NCI-H1105 (cell line): ENCODE measurements at places on chromosomes 1 and 21.

- DNase-seq = no peak
Observed at GRCh38 chr1:116228511-116228910, 117.3 kb downstream of the MAB21L3 start.

DNA sequence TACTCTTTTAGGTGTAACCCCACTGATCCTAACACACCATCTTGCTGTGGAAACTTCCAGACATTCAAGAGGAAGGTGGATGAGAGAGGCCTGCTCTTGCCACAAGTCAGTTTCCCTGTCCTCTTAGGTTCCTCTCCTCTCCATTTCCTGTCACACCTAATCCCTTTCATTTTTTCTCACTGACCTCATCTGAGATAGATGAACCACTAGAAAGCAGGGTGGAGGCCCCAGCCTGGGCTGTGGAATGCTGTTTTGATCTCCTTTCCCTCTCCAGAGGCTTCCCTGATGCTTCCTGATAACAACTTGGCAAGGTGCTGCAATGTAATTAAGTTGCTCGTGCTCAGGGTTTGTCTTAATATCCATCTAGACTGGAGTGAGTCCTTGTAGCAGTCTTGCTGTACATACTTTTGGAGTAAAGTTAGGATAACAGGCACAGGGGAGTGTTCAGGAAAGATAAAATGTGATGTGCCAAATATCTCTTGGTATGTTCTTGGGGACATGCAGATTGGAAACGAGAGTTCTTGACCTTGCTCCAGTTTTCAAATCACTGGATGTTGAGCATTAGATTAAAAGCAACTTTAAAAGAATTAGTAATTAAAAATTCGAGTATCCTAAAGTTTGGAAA lies 11.2 kb downstream of the LRRC42 start:
- DNase-seq = no peak

- no peak for DNase-seq
Observed at GRCh38 chr1:241637046-241637590, 3.1 kb downstream of the CHML start.

GRCh38 chr1:21893046-21893805 lies 43.9 kb downstream of the HSPG2 start:
- no peak for DNase-seq

- DNase-seq = no peak
Observed at GRCh38 chr21:24424776-24425175, 1182.5 kb downstream of the MRPL39 start.

- no peak for DNase-seq
Observed at GRCh38 chr1:184425449-184426277, 38.8 kb downstream of the C1orf21 start.

- DNase-seq = peak; percentile 35
Observed at GRCh38 chr1:54052431-54052933, 522 bp downstream of the TMEM59 start.

- DNase-seq = no peak
Observed at GRCh38 chr21:45228656-45229240, 58.9 kb downstream of the POFUT2 start.

DNA sequence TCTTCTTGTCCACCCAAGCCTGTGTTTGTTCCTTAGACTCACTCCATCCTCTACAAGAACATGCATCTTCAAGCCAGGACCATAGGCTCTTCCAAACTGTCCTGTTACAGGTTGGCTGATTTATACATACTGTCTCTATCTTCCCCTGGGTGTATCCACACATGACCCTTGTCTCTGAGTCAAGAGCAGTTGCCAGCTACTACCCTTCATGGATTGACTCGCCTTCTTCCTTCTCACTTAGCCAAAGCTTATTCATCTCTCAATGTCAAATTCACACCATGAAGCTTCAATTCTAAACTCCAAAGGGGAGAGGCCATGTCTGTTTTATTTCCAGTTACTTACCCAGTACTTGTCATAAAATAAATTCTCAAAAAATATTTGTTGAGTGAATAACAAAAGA lies 64.1 kb upstream of the CACHD1 start:
- DNase-seq = no peak

DNA sequence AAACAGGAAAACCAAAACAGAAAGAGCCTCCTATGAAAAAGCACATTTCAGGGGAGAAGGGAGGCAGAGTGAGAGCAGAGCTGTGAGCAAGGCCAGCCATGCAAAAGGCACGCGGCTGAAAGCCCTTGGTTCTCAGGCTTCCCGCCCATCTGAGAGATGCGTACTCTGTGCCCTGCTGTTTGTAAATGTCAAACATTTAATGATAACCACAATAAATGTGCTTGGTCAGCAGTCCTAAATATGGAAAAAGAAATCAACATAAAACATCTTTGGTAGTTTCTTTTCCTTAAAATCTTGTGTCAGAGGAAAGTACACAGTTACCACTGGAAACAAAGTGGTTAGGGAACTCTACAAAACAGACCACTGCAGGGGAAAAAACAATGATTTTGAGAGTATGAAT lies 283.1 kb downstream of the DSCAM start:
- no peak for DNase-seq

GRCh38 chr1:230568008-230568407 lies 74.3 kb upstream of the COG2 start:
- no peak for DNase-seq

GRCh38 chr1:9784508-9785133 lies 39.1 kb downstream of the CLSTN1 start:
- peak; percentile 48 for DNase-seq

DNA sequence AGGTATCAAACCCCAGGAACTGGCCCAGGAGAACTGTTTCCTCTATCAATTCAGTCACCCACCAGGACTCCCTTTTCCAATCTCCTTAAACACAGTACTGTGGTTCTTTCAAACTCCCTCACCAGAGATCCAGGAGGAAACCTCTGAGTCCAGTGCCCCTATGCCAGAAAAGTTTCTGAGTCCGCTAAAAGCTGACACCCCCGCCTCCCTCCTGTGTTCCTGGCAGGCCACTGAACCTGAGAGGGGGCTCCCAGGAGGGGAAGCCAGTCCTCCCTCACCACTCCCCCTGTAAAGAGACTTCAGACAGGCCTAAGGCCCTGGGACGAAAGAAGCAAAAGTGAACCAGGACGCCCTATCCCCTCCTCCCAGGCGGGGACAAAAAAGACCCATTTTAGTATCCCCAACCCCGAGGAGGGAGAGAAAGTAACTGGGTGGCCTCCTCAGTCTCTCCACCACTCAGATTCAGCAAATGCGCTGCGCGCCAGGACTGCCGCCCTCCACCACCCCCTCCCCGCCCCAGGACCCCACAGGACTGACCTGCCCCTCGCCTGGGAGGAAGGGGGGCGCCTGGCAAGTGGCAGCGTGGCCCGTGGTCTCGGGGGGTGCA lies 624 bp downstream of the SLC41A1 start:
- no peak for DNase-seq

DNA sequence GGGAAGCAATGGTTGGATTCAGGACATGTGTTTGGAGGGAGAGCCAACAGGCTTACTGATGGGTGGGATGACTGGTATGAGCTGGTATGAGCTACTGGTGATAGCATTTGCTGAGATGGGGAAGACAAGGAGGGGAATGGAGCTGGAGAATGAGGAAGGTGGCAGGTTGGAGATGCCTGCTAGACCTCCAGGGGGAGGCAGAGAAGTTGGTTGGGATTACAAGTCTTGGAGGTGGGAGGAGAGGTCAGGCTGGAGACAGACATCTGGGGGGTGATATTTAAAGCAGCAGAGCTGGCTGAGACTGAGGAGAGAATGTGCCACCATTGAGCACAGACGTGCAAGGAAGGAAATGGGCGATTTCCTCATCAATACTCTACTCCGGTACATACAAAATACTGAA lies 31.8 kb upstream of the ENO1 start:
- no peak for DNase-seq

DNA sequence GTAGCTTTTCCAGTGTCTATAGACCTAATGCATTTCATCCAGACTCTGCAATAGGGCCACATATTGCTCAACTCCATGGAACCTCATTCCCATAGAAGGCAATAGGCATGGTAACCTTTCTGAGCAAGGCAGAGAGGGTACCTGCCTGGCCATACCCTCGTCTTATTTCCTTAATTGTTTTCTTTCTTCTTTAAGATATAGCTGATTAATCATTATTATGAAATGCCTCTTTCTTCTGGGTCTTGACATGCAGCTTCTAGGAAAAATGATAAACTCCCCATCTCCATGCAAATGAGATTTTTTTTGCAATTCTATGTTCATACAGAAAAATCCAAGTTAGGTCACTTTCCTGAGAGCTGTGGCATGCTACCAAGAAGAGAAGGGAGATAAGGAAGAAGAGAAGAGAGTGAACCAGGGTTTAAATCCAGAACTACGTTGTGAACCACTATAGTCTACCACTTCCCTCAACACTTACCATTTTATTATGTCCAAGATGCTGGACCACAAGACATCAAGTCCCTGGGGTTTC lies 33.0 kb upstream of the IL20 start:
- no peak for DNase-seq

DNA sequence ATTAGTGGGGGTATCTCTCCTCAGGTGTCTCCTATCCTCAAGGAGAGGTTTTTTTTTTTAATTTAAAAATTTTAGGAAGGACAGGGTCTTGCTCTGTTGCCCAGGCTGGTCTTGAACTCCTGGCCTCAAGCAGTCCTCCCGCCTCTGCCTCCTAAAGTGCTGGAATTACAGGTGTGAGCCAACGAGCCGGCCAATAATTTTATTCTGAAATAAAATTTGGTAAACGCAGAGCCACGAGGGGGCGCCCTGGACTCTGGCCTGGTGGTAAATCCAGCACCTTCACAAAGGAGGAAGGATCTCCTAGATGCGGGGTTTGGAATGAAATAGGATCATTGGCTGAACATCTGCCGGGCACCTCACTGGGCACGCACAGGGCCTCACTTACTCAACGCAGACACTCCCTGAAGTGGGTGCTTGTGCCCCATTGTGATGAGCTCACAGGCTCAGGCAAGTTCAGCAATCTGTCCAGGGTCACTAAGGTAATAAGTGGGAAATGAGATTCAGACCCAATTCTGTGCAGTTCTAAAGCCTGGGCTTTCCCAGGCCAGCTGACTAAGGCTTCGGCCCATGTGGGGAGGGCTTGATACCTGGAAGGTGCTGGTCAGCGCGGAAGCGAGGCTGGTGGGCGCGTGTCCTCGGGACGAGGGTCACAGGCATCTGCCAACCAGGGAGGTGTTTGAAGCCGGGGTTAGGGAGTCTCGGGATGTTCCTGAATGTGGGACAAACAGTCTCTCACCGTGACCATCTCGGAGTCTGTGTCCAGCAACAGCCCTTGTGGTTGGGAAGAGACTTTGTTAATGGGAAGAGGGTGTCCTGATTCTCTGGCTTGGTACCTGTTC lies 32.7 kb upstream of the ETV3 start:
- DNase-seq = no peak

GRCh38 chr1:175054736-175055135 lies 12.9 kb upstream of the TNN start:
- no peak for DNase-seq

DNA sequence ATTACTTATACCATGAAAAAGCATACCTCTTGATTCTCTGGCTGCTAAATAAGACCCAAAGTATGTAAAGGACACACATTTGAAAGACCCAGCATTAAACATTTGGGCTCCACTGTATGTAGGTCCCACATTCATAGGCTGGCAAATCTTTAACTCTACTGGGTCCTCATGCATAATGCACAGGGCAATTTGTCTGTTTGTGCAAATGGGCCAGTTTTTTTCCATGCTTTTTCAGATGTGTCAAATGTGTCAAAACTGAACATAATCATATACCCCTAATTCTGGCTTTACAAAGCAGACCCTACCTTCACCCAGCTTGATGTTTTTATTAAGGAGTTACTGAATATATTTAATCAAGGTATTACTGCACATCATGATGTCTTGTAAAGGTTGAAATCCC lies 63.7 kb downstream of the RERE start:
- DNase-seq = no peak

DNA sequence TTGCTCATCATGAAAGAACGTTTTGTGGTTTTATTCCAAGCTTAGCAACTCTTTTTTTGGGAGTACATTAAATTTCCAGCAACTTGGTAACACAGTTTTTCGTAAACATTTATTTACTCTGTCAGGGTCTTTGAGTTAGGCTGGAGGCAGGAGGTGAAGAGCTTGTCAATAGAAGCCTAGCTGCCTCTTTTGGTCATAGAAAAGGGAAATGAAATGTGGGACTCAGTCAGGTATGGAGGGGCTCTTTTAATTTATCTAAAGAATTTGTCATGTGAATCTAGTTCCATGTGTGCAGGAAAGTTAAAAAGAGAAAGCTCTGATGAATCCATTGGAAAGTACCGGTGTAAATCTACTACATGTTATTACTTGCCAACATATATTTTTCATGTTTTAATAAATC lies 45.9 kb upstream of the PRMT6 start:
- no peak for DNase-seq

GRCh38 chr1:91684481-91685196 lies 184.0 kb downstream of the CDC7 start:
- no peak for DNase-seq

- no peak for DNase-seq
Observed at GRCh38 chr1:233368106-233368788, 40.7 kb downstream of the MAP3K21 start.

DNA sequence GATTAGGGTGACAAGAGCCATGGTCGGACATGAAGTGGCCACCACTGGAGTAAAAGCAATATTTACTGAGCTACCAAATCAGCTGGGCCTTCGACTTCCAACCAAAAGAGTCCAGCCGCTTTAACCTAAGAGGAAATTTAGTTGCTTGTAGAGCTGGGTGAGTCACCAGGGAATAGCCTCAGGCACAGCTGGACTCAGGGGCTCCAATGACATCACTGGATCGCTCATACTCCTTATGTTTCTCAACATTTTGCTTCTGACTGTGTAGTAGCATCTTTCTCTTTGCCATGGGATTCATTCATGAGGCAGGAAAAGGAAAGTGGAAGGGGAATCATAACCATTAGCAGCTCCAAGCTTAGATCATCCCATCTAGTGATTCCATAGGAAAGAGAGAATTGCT lies 664.4 kb downstream of the MATN1 start:
- DNase-seq = no peak
